ENCODE measurements at places on chromosomes 7 and 10.

- DNase-seq, result no peak
Observed at GRCh38 chr10:88978463-88978862, 12.1 kb upstream of the FAS start.

DNA sequence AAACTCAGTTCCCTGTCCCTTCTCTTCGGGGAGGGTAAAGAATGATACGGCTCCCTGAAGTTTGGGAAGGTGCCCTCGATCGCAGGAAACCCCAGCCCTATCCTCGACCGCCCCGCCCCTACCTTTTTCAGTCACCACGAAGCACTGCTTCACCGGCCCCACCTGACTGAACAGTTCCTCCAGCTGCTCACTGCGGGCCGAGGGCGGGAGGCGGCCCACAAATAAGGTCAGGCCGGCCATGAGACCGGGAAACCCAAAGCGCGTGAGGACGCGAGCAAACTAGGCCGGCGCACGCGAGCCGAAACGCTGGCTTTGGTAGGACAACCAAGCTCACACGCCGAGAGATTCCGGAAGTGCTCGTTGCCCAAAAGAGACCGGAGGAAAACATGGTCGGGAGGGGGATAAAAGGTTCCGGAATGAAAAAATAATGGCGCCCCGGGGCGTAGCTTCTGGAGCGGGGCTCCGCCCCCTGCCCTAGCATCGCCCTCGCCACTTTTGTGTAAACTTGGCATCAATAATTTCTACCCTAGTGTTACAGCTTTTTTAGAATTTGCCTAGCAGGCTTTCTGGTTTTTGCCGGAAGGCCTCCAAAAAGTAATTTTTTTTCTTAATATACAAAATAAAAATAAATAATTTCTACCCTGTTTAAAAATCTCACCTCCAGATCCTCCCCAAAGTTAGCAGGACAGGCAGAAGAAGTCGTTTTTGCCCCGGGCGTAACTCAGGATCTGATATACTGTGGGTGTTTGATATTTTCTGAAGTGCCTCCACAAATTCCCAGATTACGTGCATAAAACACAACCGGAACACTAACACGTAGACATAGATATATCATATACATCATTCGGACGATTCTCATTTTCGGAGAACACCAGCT is at the start of gene RBM28:
TSS of gene RBM28 (minus strand) at position 355 of the 877 bp plus-strand sequence. CDS start at position 240, 115 bp downstream.
- peak; percentile 83 for DNase-seq

- DNase-seq, result no peak
Observed at GRCh38 chr7:31516680-31517502, 3.0 kb downstream of the ITPRID1 start.

DNA sequence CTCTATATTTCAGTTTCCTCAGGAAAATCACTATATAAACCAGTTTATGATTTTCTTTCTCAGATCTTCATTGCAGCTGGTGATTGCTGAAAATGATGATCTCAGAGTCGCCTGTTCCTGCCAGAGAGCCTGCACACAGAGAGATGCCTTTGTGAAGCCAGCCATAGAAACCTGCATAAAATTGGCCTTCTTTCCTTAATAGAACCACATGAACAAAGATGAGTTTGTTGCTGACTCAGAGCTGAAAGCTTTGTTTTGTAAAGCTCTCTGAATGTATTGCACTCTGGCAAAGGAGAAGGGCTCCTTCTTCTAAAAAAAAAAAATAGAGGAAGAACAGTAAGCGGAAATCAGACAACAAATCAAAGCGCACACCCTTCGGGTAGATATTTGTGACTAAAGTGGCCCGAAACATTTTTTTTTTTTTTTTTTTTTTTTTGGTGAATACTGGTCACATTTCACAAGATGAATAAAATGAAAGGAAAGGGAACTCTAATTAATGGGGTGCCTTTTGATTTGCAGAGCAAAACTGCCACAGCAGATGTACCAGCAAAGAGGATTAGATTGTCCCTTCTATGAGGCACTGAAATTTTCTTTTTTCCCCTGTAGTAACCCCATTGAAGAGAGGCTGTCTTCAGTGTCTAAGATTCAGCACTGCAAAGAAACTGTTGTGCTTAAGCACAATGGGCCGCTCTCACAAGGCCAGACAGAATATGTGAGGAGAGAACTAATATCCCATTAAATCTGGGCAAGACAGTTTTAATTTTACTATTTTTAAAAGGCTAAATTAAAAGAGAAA is 75.1 kb upstream of the PTPRZ1 start:
- DNase-seq, result no peak

GRCh38 chr10:24721229-24722106 is 2.2 kb downstream of the ARHGAP21 start:
- DNase-seq, result no peak

DNA sequence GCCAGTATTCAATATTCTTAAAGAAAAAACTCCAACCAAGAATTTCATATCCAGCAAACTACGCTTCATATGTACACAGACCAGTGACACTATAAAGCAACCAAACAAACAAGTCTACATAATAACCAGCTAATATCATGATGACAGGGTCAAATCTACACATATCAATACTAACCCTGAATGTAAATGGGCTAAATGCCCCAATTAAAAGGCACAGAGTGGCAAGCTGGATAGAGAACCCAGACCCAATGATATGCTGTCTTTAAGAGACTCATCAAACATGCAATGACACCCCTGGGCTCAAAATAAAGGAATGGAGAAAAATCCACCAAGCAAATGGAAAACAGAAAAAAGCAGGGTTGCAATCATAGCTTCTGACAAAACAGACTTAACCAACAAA is 218.1 kb upstream of the NFE2L3 start:
- no peak for DNase-seq

GRCh38 chr7:42833411-42833810 is 78.5 kb downstream of the C7orf25 start:
- no peak for DNase-seq

DNA sequence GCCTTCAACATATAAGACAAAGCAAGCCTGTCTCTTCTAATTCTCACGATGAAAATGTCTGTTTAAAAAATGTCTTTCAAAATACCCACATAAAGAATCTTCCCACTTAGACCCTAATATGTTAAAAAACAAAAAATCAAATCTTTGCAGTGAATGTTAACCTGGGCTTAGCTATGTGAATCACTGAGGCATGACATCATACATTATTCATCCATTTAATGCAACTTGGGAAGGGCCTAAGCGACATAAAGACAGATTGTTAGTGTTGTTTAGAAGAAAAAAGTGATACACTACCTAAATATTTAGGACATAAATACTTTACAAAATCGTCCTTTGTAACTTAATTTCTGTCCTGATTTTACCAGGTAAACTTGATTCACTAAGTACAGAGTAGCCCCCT is 648.5 kb upstream of the NRP1 start:
- DNase-seq, result no peak

- DNase-seq, result no peak
Observed at GRCh38 chr10:122252805-122253204, 18.3 kb upstream of the BTBD16 start.

DNA sequence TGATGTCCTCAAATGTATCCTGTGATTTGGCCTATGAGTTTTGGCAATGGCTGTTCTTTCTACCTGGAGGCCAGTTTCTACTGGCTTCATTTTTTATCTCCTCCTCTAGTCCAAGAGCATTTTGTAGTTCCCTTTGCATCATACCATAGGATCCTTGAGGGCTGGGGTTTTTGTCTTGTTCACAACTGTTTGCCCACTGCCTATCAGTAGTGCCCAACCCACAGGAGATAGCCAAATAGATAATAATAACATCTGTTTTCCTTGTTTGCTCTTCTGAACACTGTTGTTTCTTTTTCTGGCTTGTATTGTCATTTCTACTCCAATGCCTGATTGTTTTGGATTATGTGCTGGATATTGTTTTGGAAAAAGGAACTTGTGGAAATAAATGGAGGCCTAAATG is 3.4 kb downstream of the CDK1 start:
- no peak for DNase-seq

DNA sequence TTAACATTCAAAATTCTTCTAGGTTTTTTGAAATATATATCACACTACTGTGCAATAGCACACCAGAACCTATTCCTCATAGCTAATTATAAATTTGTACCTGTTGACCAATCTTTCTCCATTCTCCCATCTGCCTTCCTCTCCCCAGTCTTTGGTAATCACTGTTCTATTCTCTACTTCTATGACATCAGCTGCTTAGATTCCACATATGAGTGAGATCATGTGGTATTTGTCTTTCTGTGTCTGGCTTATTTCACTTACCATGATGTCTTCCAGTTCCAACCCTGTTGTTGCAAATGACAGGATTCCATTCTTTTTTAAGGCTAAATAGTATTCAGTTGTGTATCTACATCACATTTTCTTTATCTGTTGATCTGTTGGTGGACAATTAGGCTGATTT is 54.4 kb upstream of the CCDC6 start:
- DNase-seq, result no peak

DNA sequence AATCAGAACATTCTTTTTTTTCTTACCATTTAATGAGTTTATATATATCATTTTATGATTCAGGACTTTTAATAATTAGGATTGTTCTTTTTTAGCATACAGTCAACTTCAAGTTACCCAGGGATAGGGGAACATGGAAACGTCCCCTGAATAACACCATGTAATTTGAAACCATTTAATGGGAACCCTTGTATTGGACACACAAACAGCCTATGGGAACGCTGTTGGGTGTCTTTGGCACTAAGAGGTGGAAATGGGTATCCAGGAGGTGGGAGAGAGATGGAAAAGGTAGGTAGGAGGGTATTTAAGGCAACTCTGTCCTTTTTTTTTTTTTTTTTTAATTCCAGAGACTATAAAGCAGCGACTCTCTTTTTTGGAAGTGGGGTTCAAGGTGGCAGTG is 2.6 kb downstream of the LUC7L2 start:
- DNase-seq, result no peak

- DNase-seq, result no peak
Observed at GRCh38 chr10:126563361-126563760, 107.1 kb downstream of the C10orf90 start.

- DNase-seq, result no peak
Observed at GRCh38 chr10:105148921-105149320, 507.8 kb downstream of the SORCS3 start.

DNA sequence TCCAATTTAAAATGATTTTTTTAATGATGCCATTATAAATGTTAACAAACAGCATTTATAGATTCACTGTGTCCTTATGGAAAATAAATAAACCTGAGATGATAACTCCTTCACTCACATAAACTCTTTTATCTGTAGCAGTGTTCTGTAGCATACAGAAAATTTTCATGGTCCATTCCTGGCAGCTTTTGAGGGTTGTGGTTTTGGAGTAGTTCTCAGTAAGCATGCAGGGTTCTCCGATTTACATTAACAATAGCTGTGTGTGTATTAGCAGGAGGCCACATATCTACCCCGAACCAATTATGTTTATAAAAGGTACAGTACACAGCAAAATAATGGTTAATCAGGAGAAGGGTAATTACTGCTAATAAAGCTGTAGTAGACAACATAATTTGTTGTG is 162.7 kb downstream of the CDCA7L start:
- DNase-seq, result no peak

- DNase-seq, result no peak
Observed at GRCh38 chr10:90064295-90064694, 362.9 kb downstream of the KIF20B start.

GRCh38 chr10:84542522-84543490 is 214.4 kb downstream of the CCSER2 start:
- DNase-seq, result no peak

- DNase-seq, result peak; percentile 19
Observed at GRCh38 chr10:70405037-70405824, 1.3 kb downstream of the EIF4EBP2 start.

- no peak for DNase-seq
Observed at GRCh38 chr10:19778996-19779395, 37.2 kb upstream of the PLXDC2 start.

- DNase-seq, result no peak
Observed at GRCh38 chr7:7562736-7563135, 3.9 kb upstream of the MIOS start.

All from activated naive CD8-positive, alpha-beta T cell treated with anti-CD3 and anti-CD28 coated beads for 36 hours (primary cell).